ENCODE measurements at places on chromosomes 6 and 20.

DNA sequence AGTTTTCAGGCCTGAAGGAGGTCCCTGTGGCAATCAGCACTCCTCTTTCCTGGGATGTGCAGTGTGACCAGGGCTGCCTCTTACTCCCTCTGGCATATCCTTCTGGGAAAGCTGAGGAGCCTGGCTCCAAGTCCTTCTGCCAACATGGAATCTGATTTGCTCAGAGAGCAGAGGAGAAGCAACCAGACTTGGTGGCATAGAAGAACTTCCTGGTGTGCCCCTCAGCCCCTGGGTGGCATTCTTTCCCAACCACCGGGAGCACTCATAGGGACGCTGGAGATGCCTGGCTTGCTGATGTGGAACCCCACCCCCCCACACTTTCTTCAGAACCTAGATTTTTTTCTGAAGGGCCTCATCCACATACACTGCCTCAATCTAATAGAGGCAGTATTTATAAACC, 107.6 kb upstream of the TRAF3IP2 start:
- DNase-seq, result no peak

DNA sequence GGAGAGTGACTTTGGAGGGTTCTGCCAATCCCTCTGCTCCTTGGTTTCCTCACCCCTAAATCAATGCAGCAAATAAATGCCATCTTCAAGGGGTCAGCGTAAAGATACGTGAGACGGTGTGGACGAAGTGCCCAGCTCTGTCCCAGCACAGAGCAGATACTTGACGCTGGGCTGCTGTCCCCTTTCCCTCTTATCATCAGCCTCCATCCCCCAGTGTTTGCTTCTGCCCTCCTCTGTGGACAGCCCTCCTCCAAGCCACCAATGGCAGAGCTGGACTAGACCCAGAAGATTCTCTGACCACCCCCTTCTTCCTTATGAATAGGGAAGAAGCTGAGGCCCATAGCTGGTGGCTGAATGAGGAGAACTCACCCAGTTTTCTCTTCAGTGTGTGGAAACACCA, 17.7 kb upstream of the PI16 start:
- no peak for DNase-seq

- no peak for DNase-seq
These were observed 4.2 kb upstream of the HLA-DOA start for GRCh38 chr6:33013608-33014007.

- DNase-seq, result no peak
These were observed 8.7 kb upstream of the MYBL2 start for GRCh38 chr20:43658069-43658722.

- DNase-seq, result no peak
These were observed 295.3 kb upstream of the SULF2 start for GRCh38 chr20:48080583-48080982.

DNA sequence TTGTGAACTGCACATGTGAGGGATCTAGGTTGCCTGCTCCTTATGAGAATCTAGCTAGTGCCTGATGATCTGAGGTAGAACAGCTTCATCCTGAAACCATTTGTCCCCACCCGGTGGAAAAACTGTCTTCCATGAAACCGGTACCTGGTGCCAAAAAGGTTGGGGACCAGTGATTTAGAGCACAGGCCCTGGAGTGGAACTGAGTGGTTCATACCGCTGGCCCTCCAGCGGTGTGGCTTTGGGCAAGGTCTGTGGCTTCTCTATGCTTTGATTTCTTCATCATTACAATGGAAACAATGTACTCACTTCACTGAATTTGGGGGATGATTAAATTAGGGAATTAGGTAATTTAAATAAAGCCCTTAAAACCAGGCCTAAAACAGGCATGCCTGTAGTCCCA, 36.3 kb downstream of the CD164 start:
- no peak for DNase-seq

- no peak for DNase-seq
These were observed 18.6 kb upstream of the HBS1L start for GRCh38 chr6:135073217-135073616.

DNA sequence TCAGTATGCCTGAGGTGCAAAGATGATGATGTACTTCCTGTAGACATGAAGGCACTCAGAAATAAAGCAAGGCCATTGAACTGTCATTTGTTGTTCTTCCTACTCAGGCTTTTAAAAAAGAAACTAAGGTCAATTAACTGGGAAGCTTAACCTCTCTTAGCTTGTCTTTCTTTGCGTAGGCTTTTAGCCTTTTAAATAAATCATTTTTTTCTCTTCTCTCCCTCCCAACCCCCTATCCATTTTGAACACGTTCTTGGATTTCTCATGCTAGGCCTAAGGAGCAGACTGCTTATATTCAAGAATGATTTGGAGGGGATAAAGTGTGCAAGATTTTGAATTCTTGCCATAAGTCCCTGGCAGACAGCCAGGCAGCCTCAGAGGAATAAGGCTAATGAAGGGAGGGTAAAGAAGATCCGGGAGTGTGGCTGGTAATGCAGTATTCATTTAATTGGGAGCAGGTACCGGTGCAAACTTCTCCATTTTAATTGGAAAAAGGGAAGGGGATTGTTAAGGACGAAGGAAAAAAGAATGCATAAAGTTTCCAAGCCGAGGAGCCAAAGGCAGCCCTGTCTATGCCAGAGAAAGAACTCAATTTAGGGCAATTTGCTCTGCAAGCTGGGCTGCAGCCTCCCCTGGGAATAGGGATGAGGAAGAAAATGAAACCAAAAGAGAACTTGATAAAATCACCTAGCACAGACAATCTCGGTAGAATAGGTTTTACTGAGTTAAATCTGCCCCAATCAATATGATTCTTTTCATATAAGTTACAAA, 343.8 kb upstream of the MMS22L start:
- DNase-seq, result no peak

DNA sequence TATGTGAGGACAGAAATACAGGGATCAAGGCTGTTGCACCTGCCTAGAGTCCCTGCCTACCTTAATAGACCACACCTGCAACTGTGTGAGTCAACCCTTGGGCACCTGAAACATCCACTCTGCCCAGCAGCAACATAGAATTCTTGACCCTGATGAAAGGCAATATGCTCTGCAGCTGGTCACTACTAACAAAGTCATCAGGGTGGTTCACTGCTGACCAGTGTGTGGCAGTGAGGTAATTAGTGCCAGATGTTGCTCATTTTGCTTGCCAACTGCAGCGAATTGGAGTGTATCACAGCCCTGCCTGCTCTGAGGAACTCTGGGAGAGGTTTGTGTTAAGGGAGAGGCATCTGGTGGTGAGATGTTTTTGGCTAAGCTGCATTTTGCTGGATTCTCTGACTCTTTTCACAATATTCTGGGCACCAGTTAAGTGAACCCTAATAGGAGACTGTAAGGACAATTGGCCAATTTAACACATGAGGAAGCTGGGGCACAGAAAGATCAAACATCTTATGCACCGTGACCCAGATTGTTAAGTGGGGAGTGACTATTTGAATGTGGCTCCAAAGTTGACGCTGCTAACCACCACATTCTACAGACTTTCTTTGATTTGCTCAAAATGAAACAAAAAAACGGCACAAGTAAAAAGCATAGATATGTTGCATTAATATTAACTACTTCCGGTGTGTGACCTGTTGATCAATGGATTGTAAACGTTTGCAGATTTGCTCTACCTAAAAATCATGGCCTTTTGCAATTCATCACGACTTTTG, 61.9 kb upstream of the OPRM1 start:
- no peak for DNase-seq

GRCh38 chr20:6595704-6596103, 171.8 kb upstream of the BMP2 start:
- DNase-seq, result no peak

DNA sequence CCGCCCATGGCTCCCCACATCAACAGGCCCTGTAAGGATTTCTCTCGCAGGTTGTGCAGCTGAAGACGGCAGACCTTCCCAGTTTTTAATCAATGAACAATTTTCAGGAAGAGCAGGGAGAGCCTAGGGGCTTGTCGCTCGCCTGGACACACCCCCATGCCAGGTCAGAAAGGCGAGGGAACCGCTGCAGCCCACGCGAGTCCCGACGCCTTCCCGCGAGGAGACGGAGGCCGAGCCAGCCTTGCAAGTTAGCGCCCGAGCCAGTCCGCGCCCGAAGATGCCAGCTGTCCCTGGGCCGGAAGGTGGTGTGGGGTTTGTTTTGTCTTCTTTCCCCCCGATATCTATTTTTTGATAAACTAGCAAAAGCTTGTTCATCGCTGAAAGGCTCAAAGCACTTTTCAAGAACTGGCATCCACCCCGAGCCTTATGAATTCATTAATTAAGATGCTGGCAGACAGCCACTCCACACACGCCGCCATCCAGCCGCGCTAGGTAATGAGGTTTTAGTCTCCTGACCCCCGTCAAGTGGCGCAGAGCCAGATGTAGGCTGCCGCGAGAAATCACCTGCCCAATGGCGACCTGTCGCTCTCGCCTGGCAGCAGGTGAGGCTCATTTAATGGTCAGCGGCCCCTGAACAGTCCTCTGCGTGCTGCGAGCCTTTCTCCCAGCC, 6.6 kb downstream of the CCDC167 start:
- DNase-seq, result peak; percentile 79

- no peak for DNase-seq
These were observed 21.8 kb downstream of the ITPR3 start for GRCh38 chr6:33642897-33643296.

GRCh38 chr6:168067081-168067759, 11.8 kb downstream of the FRMD1 start:
- DNase-seq, result no peak

- DNase-seq, result no peak
These were observed 169.8 kb downstream of the MMS22L start for GRCh38 chr6:97113170-97113569.

- DNase-seq, result no peak
These were observed 28.0 kb upstream of the ASIP start for GRCh38 chr20:34213213-34213612.

- DNase-seq, result no peak
These were observed 9.0 kb downstream of the TEAD3 start for GRCh38 chr6:35487658-35488516.

DNA sequence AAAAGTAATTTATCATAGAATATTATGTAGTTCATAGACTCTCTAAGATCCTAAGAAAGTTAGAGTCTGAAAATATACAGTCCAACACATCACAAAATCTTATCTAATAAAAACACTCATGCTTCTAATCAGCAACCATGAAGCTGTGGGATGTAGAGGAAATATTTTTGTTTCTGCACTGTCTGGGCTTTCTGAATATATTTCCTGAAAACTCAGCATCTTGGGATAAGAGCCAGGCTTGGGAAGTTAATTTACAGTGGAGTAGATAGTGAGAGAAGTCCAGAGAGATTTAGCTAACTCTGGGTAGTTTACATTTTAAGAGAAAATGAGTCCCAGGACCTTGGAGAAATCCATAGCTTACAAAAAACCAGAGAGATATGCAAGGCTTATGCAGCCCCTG, 150.4 kb upstream of the BMP5 start:
- no peak for DNase-seq

GRCh38 chr20:59806578-59806975, 126.9 kb downstream of the SYCP2 start:
- DNase-seq, result no peak

GRCh38 chr6:70846207-70846835, 110.5 kb downstream of the B3GAT2 start:
- no peak for DNase-seq

DNA sequence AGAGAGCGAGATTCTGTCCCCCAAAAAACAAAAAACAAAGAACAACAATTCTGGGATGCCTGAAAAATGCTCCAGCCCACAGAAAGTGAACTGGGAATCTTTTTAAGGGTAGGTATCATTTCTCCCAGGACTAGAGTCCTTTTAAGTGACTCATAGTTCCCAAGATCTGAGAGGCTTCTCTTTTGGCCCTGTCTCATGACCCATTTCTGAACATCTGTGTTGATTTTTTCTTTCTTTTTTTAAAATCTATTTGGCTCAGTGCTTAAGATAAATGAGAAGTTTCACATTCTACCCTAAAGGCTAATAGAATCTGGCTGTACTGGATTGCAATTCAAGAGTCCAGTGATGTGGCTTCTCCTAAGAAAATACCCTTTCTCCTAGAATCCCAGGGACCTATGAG, 217.6 kb upstream of the FOXQ1 start:
- no peak for DNase-seq

DNA sequence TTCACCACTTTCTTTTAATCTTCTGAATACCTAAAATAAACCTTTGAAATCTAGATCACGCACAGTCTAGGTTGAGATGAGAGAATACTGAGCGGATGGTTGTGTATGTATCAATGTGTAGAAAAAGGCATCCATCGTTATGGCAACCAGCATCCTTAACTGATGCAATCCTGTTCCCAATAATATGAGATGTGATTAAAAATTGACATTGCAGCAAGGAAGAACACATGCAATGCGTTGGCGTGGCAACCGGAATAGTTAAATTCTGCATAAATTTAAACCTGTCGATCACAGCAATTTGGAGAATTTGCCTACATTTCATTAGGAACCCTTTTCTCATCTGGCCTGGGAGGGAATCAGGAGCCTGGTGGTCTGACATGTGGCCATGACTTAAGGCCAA, 1.3 kb upstream of the L3MBTL1 start:
- DNase-seq, result no peak

DNA sequence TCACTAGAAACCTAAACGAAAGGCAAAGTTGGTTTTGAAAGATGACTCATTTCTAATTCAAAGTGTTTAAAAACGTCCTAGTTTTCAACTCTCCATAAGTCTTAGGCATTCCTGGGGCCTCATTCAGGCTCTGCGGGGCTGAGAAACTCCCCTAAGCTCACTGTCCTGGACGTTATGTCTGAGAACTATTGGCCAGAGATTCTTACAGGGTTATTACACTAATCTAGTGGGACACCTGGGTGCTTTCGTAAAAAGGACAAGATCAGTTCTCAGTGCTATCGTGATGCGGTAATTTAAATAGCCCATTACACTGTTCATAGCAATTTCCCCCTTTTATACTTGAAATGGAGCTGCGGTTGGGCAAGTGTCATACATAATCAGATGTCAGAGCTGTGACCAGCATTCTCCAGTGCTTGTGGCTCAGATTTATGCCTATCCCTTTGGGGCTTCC, 280.9 kb downstream of the QKI start:
- DNase-seq, result no peak

- no peak for DNase-seq
These were observed 408.2 kb upstream of the FKBP1C start for GRCh38 chr6:62803094-62803493.

GRCh38 chr20:57586943-57587277, 26.0 kb downstream of the PCK1 start:
- no peak for DNase-seq

- DNase-seq, result no peak
These were observed 11.0 kb upstream of the SIM1 start for GRCh38 chr6:100475554-100476320.

GRCh38 chr6:110996691-110997090, 14.9 kb downstream of the RPF2 start:
- DNase-seq, result no peak

DNA sequence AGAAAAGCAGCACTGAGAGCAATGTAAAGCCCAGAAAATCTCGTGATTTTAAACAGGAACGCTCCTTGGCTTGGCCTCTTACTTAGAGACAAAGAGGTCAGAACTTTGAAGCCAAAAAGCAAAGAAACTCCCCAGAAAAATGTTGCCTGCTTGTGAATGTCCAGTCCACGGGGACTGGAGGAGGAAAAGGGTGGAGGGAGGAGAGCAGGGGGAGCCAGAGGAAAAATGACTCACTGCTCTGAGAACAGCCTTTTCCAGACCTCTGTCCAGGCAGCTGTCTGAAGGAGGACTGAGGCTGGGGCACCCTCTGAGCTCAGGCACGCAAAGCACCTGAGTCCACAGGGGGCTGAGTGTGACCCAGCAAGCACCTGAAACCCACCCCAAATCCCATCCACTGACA, 64.7 kb downstream of the TRAM2 start:
- DNase-seq, result no peak

Measured in NCI-H1092 (cell line).